ENCODE measurements at places on chromosomes 16 and 17. TPM values are rescaled to one million over a fixed set of nuclear protein-coding genes. Genes with fewer than 3 reads are reported as not detected.

The NOXO1 gene
- 0.21 TPM for polyA plus RNA-seq

The ATP1B2 gene
- 0.05 TPM for polyA plus RNA-seq

The CCL18 gene
- polyA plus RNA-seq: not detected

The SLC46A1 gene
- 4.2 TPM for polyA plus RNA-seq

The KRTAP2-3 gene
- 0.39 TPM for polyA plus RNA-seq

The DYNLL2 gene
- polyA plus RNA-seq: 27.4 TPM

The KRT36 gene
- polyA plus RNA-seq: not detected

The GUCY2D gene
- not detected for polyA plus RNA-seq

The FBXO39 gene
- polyA plus RNA-seq: not detected

The ZNF423 gene
- polyA plus RNA-seq: 1.2 TPM

The KRT27 gene
- polyA plus RNA-seq: not detected

The KRTAP4-6 gene
- not detected for polyA plus RNA-seq

The SHISA6 gene
- not detected for polyA plus RNA-seq

The DHRS7C gene
- polyA plus RNA-seq: not detected

The ENPP7 gene
- polyA plus RNA-seq: not detected

Data from SK-N-SH (cell line).